ENCODE measurements at places on chromosomes 12 and 14.
A peak's percentile ranks its signal among the peaks of the same experiment; 100 is the strongest.

GRCh38 chr12:76890151-76891143, 11.6 kb upstream of the CSRP2 start:
- no peak for DNase-seq

DNA sequence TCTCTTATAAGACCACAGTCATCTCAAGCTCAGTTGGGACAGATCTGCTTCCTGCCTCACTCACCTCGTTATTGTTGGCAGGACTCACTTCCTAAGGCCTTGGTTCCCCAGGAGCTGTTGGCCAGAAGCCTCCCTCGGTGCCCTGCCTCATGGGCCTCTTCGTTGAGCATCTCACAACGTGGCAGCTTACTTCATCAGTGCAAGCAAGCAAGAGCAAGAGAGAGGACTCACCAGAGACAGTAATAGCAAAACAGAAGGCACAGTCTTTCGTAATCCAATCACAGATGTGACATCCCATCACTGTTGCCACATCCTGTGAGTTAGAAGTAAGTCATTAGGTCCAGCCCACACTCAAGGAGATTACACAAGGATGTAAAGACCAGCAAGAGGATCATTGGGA, 5.1 kb upstream of the NUMB start:
- peak; percentile 99 for DNase-seq

GRCh38 chr14:42517806-42518500, 911.3 kb downstream of the LRFN5 start:
- DNase-seq, result no peak

- DNase-seq, result peak; percentile 47
These were observed 73.4 kb downstream of the SPTB start for GRCh38 chr14:64806202-64806861.

GRCh38 chr12:46480724-46481123, 108.2 kb upstream of the SLC38A2 start:
- DNase-seq, result no peak

- no peak for DNase-seq
These were observed at the start of gene C12orf50 for GRCh38 chr12:88029093-88029665. Gene C12orf50 (minus strand): TSS chr12:88029401. CDS start chr12:88026962, 2,439 bp downstream.

GRCh38 chr12:67759829-67760228, 111.3 kb downstream of the DYRK2 start:
- DNase-seq, result no peak

- DNase-seq, result no peak
These were observed 69.2 kb downstream of the SLC41A2 start for GRCh38 chr12:104888892-104889291.

DNA sequence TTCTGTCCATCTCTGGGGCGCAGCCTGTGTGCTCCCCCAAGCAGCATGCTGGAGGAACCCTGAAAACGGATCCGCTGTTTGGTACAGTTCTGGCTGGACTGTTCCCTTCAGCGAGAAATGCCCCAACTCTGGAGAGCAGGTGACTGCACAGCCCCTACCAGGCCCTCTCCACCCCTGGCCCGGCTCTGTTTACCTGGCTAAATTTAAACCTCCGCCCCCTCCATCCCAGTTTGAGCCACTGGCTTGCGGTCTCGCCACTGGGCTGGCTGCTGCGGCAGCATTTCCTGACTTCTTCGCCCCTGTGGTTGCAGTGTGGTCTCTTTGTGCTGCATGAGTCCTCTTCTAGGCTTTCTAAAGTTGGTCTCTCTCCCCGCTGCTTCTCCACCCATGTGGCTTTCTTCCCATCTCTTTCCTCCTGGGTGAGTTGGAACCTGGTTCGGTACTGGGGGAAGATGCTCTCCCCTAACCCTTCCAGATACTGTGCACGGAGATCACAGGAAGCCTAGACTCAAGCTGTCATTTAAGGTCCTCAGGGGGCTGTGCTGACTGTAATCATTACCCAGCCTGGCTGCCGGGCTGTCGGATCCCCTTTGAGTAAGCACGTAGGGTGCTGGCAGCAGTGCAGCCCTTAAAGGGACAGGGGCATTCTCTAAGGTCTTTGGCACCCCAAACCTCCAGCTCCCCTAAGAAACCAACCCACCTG, 60.6 kb downstream of the FBXL14 start:
- no peak for DNase-seq

GRCh38 chr12:17414596-17414995, 675.4 kb downstream of the RERGL start:
- DNase-seq, result no peak
